ENCODE measurements at places on chromosomes 7 and 10.

GRCh38 chr10:132875435-132875834, 66.9 kb downstream of the CFAP46 start:
- DNase-seq, result no peak

- no peak for DNase-seq
Observed at GRCh38 chr10:21424459-21424861, 101.0 kb downstream of the SKIDA1 start.

DNA sequence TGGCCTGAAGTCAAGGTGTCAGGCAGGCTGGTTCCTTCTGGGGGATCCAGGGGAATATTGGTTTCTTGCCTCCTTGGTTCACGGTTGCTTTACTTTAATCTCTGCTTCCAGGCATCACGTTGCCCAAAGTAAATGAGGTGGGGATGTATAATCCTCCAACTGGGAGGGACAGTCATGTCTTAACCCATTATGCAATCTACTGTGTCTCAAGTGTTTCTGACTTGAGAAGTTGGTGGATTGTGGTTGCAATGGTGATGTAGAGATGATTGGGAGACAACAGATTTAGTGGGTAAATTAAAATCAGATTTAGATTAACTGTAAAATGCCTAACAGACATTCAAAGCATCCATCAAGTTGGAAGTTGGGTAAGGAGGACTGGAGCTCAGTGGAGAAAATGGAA, 32.7 kb downstream of the TBXAS1 start:
- DNase-seq, result no peak

- no peak for DNase-seq
Observed at GRCh38 chr7:45443263-45443662, 130.9 kb upstream of the ADCY1 start.

DNA sequence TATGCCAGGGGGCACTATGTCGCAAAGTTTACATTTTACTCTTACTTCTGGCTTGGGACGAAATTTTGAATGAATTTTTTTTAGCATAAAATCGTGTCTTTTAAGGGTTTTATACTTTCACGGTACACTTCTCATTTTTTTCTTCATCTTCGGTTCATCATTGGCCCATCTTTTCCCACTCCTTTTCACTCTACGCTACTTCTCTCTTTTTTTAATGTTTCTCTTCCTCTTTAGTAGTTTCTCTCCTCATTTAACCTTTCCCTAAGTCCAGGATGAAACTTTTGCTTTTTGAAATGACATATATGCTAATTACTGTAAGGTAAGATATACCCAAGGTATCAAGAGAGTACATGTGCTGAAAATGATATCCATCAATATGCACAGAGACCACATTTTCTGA, 39.5 kb downstream of the C7orf33 start:
- no peak for DNase-seq

DNA sequence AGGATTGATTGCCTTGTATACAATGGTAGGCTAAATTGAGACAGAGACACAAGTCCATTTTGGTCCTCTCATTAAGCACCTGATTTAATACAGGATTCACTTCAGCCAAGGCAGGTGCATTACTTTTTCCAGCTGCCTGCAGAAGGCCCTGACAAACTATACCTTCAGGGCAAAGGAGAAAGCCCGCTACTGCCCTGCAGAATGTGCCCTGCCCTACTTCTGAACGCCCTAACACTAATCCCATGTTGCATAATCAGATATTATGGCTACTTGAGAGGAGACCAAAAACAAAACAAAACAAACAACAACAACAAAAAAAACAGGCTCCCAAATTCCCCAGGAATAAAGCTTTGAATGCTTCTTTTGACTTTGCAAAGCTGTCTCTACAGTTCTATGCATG, 116.9 kb upstream of the ABI1 start:
- no peak for DNase-seq

DNA sequence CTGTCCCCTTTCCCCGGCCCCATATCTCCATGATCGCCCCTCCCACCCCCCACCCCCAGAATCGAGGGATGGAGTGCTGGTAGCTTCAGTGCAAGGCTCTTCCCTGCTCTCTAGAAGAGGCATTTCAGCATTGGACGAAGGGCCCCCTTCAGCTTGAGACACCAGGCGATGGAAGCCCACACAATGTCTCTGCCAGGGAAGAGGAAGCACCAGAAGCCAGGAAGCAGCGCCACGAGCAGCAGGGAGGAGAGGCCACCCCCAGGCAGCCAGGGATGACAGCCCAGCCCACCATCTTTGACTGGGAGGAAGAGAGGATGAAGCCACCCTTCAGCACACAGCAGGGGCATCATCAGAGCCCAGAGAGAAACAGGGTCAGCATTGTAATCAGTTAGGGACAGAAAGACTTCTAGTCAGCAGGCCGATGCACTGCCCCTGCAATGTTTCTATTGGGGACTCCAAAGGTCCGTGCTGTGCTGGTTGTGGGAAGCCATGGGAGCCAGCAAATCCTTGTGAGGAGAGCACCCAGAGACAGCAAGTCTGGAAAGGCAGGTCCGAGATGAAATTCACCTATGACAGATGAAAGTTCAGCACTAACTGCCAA, 15.7 kb downstream of the TMEM72 start:
- no peak for DNase-seq

DNA sequence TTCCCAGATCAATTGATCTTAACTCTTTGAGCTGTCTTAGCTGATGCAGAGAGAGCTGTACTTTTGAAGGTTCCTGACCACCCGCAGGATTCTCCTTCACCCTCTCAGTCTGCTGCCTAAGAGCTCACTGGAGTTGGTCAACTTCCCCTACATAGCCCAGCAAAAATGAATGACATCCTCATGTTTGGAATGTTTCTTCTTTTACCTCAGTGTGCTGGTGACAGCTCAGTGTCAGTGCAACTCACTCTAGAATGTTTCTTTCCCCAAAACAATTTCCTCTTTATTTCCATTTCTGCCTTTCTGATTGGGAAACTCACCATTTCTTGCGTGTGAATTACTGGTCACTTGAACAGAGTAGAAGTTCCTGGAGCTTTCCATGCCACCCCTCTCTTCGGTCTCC, 48.7 kb downstream of the LSMEM1 start:
- DNase-seq, result no peak

GRCh38 chr10:117228210-117228609, 12.7 kb upstream of the SLC18A2 start:
- no peak for DNase-seq

GRCh38 chr7:156764016-156764669, 123.6 kb downstream of the RNF32 start:
- no peak for DNase-seq

DNA sequence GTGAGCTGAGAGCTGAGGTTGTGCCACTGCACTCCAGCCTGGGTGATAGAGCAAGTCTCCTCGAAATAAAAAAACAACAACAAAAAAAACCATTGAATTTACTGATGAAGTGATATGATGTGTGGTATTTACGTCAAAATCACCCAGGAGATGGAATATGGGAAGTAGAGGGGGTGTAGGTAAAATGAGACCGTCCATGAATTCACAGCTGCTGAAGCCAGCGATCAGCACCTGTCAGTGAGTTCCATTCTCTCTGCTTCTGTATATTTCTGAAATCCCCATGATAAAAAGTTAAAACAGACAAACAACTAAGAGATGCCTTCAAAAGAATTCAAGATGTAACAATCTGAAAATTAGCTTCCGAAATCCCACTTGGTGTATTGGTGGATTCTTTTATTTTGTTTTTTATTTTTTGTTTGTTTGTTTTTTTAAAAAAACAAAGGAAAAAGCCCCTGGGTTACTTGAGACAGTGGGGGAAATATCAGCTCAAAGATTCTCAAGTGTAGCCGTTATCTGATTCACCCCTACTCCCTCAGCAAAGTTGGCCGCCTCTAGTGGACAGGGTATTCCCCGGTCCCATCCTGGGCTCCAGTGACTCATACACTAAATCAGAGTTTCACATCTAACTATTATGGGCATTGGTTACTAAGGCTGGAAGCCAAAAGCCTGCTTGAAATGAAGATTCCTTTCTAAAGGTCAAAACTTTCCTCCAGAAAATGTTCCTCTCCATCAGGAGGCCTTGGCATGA, 76.4 kb downstream of the MAP3K8 start:
- DNase-seq, result no peak

DNA sequence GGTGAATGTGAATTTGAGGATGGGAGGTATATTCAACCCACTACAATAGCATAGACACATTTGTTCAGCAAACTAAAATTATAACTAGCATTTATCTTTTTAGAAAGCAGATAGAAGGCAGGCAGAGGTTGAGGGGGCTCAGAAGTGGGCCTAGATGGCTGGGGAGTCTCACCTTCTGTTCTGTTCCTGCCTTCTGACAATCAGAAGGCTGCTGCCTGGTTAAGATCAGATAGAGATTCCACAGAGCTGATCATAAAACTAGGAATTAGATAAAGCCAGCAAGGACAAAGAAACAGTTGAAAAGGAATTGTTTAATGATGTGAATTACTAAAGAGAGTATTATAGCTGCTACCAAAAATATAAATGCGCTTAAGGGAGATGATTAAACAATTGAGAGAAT, 11.6 kb upstream of the NFE2L3 start:
- DNase-seq, result no peak

DNA sequence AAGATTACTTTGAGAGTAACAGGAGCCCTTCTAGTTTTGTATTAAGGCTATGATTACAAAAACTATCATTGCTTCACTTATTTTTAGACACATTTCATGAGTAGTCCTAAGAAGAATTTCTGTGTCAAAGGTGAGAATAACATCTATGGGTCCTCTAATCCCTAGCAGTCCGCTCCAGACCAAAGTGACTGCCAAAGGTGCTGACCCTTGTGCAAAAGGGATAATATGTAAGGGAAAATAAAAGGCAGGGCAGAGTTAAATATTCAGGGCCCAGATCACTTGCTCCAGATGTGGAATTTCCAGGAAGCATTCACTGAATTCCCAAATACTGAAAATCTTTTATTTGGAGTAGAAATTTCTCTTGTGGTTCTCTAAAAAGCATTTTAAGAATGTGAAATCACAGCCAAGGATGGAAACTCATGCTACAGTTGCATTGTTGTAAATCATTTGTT, 29.3 kb downstream of the RHOBTB1 start:
- DNase-seq, result no peak

GRCh38 chr7:17071866-17072265, 190.1 kb upstream of the AGR3 start:
- no peak for DNase-seq

- DNase-seq, result no peak
Observed at GRCh38 chr10:11179516-11180105, 161.9 kb downstream of the CELF2 start.

DNA sequence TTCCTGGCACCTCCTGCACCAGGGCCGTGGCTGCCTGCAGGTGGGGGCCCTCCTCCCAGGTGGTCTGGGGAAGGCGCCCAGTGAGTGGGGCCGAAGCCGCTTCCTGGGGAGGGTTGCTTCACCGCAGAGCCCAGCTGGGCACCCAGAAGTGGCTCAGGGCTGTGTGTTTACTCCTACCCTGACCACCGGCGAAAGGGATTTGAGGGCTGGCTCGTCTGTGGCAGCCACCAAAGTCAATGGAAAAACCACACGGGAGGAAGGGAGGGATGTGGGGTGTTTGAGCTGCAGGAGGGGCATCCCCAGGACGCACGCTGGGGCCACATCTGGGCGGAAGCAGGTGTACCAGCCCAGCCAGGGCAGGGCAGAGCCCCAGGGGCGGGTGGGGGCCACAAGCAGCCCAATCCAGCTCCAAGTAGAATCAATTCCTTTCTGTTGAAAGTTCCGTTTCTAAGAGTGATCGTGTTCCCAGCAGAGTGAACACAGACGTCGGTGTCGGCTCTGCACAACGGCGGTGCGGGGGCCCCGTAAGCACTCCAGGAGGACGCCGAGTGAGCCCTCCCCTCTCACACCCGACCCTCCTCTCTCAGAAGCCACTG, 69.9 kb downstream of the FOXL3 start:
- DNase-seq, result no peak

DNA sequence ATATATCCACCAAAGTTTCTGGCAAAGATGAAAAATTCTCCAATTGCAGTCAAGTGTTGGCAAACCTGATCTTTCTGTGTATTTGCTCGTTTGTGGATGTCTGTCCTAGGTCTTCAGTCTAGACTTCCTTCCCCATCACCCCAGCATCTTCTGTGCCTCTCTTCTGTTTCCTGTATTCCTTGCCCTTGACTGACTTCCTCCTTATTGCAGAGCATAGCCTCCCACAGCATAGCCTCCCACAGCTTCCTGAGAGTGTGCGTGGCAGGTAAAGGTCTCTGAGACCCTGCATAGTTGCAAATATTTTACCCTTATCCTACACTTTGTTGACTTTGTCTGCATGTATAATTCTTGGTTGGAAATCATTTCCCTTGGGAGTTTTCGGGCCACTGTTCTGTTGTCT, 18.4 kb downstream of the SLC18A2 start:
- DNase-seq, result no peak

GRCh38 chr10:13674645-13675588, 88.2 kb downstream of the PRPF18 start:
- no peak for DNase-seq

- DNase-seq, result no peak
Observed at GRCh38 chr10:31921031-31921430, 7.6 kb downstream of the ARHGAP12 start.

DNA sequence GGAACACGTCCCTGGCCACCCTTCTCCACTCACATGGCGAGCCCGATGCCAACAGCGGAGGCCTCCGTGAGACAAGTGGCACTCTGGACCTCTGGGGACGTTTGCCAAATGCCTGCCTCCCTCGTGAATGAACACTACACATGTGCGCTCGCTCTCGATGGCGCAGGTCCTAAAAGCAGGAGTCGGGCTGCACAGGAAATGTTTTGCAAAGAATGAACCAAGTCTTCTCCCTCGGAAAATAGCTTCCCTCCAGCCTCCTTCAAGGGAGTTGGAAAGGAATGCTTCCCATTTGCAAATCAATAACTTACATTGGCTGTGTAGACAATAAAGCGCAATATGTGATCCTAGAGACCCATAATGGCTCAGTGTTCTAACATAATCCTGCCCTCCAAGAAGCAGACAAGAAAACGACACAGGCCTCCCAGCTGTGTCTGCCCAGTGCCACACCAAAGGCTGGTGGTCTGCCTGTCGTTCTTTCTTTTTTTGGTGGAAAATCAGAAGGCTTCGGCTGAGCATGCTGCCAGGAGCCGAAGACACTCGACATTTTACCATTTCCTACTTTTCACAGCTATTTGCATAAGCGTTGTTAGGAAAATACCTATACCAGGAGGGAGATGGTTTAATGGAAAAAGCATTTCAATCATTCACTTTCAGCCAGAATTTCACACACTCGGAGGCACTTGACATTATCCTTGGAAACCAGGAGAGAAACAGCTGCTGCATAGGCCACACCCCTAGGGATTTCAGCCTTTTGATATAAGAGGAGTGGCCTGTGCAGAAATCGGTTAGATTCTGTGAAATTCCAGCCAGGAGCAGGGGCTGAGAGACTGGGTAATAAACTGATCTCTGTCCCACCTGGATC, 38.4 kb downstream of the ATXN7L1 start:
- DNase-seq, result no peak

- DNase-seq, result no peak
Observed at GRCh38 chr7:68245688-68246087, 1249.1 kb downstream of the TYW1 start.
